ENCODE measurements at places on chromosomes 7 and 10.

DNA sequence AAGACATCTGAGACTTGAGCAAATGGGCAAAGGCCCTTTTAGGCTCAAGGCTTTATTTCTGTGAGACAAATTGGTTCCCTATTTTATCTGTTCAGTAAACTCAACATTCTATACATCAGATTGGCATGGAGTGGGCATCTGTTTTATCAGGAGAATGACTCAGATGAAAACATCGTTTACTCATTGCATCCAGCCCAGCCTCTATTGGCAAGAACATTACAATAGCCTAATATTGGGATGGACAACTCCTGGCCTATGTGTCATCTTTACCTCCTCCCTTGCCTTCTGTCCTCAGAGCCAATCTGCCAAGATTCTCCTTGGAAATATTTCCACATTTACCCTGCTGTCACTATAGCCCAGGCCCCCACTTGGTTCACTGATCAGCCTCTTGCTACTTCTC lies 5.5 kb upstream of the BLNK start:
- no peak for DNase-seq

DNA sequence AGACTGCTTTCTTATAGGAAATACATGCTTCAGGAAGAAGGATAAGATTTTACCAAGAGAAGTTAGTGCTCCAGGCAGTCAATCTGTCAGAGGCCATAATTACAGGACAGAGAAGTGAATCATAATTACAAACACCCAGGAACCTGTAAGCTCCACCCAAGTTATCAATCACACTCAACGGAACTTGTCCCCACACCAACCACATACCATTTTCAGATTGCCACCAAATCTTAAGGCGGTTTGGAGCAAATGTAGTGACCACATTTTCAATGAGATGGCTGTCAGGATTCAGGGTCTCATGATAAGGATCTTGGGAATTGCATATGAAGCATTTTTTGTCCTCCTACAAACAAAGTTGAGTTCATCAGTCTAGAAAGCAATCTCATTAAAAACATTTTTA lies 4.8 kb downstream of the LAMB1 start:
- DNase-seq, result no peak

DNA sequence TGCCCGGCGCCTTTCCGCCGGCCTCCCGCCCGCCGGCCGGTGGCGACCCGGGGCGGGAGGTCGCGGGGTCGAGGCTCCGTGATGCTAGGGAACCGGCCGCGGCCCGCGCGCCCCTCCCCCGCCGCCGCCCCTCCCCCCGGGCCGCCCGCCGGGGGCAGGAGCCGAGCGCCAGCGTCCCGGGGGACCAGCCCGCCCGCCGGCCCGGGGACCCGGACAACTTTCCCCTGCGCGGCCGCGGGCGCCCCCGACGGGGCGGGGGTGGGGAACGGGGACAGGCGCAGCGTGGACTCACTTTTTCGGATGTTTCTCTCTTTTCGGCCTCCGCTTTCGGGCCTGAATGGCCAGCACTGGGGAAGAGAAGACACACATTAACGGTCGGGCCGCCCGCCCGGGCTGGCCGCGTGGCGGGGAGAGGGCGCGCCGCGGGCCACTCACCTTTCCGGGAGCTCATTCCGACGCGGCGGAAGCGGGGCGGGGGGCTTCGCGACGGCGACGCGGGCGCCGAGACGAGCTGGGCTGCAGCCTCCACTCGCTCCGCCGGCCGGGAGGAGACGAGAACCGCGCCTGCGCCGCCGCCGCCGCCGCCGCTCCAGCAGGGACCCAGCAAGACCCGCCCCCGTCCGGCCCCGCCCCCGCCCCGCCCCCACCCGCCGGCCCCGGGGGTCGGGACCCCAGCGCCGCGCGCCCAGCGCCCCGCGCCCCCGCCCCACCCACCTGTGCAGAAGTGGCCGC lies at the start of gene SRPK2:
Gene SRPK2 (minus strand): TSS at position 566 of the 732 bp plus-strand sequence.
- DNase-seq, result peak; percentile 51

GRCh38 chr10:117631276-117632145 lies 89.0 kb downstream of the EMX2 start:
- DNase-seq, result no peak

DNA sequence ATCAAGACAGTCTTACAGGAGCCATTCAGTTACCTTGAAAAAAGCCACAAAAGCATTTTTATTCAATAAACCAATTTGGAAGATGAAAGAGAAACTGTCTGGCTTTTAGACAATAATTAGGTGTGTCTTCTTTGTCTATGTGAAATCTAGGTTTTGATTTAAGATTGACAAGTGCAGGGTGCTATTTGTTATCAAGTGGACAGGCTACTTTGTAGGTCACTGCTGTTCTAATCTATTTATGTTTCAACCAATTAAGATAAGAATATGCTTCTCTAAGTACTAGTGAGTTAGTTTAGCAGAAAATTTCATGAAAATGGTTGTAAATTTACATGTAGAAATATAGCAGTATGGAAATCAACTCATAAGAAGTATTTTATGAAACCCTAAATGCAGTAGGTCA lies 177.5 kb downstream of the CACNA2D1 start:
- DNase-seq, result no peak

GRCh38 chr7:104196161-104196560 lies 11.7 kb downstream of the ORC5 start:
- no peak for DNase-seq

GRCh38 chr10:19426034-19426433 lies 377.4 kb downstream of the MALRD1 start:
- DNase-seq, result no peak

- no peak for DNase-seq
Measured at GRCh38 chr10:122461367-122461728, at the start of gene HTRA1. Gene HTRA1 (plus strand): TSS chr10:122461553. CDS start chr10:122461653, 100 bp downstream.
